Astrocyte (in vitro differentiated cells and primary cell): ENCODE measurements at places on chromosomes 12 and 14. TPM values are rescaled to one million over a fixed set of nuclear protein-coding genes. Genes with fewer than 3 reads are reported as not detected.

BCL11B gene
- total RNA-seq, result 1.1 and 2.0 TPM in 2 replicates

PIGH gene
- total RNA-seq, result 11.3 and 13.5 TPM in 2 replicates

LHX5 gene
- 0.25 TPM in 1 of 2 replicates, not detected in the other for total RNA-seq

OAS3 gene
- 33.8 and 37.1 TPM in 2 replicates for total RNA-seq

DNA sequence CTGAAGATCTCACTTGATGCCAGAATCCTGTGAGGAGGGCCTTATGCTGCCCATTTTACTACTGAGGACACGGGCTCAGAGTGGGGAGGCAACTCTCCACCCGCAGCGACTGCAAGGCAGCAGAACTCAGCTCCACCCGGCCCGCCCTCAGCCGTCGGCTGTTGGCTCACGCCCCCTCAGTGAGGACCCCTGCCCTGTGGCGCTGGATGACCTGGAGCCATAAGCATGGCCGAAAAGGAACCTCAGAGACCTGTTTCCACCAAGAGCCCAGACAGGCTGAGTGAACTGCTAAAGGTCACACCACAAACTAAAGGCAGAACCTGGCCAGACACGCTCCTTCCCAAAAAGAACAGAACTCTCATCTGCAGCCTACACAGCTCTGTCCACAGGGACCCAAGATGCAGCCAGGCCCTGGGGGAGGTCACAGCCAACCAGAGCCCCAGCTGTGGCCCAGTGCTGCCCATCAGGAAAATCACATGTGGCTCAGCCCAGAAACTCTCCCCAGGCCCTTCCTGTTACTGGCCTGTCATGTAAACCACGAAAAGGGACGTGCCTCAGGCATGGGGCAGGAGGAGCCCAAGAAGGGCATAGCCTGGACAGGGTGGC lies 32.8 kb downstream of the CCNK start:
- H3K27ac ChIP-seq, result no peak overlapping the region
- no peaks in the 10 kb centered on the region for H3K36me3 ChIP-seq
- DNase-seq, result no peak
- H3K27me3 ChIP-seq, result no peaks in the 10 kb centered on the region
- no peak overlapping the region for H3K4me3 ChIP-seq
- peaks cover 13% of the 10 kb centered on the region for H3K4me1 ChIP-seq

- H3K4me3 ChIP-seq, result peak overlapping the region; percentile 85
- H3K36me3 ChIP-seq, result no peaks in the 10 kb centered on the region
- no peaks in the 10 kb centered on the region for H3K27me3 ChIP-seq
- no peak for DNase-seq
- H3K4me1 ChIP-seq, result peaks cover 9% of the 10 kb centered on the region
Observed at GRCh38 chr14:50668826-50669143, 679 bp upstream of the SAV1 start.

GRCh38 chr14:68403191-68404145 lies 389.4 kb downstream of the ZFP36L1 start:
- H3K36me3 ChIP-seq, result no peaks in the 10 kb centered on the region
- DNase-seq, result peak; percentile 44
- no peak overlapping the region for H3K4me3 ChIP-seq
- no peaks in the 10 kb centered on the region for H3K27me3 ChIP-seq

DNA sequence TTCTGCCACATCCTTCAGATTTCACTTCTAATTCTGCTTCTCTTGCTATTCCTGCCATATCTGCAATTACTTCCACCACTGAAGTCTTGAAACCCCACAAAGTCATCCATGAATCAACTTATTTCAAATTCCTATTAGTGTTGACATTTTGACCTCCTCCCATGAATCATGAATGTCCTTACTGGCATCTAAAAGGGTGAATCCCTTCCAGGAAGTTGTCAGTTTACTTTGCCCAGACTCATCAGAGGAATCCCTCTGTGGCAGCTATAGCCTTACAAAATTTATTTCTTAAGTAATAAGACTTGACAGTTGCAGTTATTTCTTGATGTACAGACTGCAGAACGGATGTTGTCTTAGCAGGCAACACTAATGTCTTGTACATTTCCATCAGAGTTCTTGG lies 162.9 kb downstream of the PCNX1 start:
- H3K27ac ChIP-seq, result no peak overlapping the region
- H3K27me3 ChIP-seq, result no peaks in the 10 kb centered on the region
- no peak overlapping the region for H3K4me3 ChIP-seq
- peaks cover 5% of the 10 kb centered on the region for H3K4me1 ChIP-seq
- H3K36me3 ChIP-seq, result peaks cover 21% of the 10 kb centered on the region
